Peyer's patch (tissue), 4 donors: ENCODE measurements at places on chromosomes 2 and 18. TPM values are rescaled to one million over a fixed set of nuclear protein-coding genes. Genes with fewer than 3 reads are reported as not detected.

The SERPINB13 gene
- not detected for total RNA-seq

The AKAIN1 gene
- total RNA-seq = not detected

The TFCP2L1 gene
- 9.9 TPM for total RNA-seq

The PNPT1 gene
- total RNA-seq = 8.4 TPM
